Muscle of leg (tissue), 16 donors: ENCODE measurements at places on chromosomes 3 and 15.

- no peak for DNase-seq
Observed at GRCh38 chr3:94071713-94072284, 8.9 kb downstream of the NSUN3 start.

DNA sequence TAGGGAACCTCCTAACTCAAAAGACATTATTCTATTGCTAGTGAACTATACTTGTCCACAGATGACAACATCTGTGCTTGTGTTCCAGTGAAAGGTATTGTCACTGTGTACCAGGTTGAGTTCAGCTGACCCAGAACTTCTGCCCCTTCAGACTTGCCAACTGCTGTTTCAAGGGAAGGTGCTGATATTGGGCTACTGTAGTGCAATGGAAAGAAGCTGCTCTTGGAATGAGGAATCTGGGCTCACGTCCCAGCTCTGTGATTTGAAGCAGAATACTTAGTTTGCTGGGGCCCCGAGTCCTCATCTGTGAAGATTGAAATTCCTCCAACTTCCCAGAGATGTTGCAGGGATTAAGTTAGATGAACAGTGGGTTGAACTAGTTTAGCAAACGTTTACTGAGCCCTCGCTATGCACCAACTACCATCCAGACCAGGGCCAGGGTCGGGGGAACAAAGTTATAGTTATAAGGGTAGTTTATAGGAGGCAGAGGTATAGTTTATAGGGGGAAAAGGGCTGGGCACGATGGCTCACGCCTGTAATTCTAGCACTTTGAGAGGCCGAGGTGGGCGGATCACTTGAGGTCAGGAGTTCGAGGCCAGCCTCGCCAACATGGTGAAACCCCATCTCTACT, 15.9 kb upstream of the UMPS start:
- DNase-seq, result peak; percentile 63

GRCh38 chr3:64344721-64345207, 119.5 kb upstream of the PRICKLE2 start:
- peak; percentile 25 for DNase-seq

GRCh38 chr15:68580026-68580882, 1.5 kb downstream of the CORO2B start:
- no peak for DNase-seq

DNA sequence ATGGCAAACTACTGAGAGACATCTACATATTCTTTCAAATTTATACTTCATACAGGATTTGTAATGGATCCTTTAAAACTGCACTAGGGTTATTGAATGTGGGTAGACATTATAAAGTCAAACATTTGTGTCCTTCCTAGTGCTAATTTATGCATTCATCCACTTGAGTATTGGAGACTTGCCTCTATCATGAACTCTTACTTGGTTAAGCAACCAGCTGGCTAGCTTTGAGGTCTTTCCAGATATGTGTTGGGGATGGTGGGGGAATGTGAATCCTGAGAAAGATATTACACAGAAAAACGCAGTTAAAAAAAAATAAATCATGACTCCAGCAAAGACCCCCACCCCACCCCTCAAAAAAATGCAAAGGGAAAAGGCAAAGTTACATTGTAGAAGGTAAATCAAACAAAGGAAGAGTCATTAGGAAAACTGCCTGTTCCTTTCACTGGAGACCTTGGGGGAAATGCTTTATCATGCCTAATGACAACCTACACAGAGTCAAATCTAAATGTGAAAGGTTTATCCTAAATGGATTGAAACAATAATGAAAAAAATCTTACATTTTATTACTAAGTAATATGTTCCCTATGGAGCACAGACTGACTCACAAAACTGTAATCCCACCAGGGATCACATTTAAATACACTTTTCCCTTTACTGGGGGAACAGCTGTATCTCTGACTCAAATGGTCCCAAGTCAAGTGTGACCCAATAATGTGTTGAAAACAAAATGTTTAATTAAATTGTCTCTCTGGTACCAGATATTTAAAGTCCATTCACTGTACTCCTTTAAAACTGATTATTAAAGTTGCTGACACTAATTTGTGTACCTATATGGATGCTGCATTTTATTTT, 522.3 kb downstream of the ROBO1 start:
- DNase-seq, result peak; percentile 9

GRCh38 chr3:115341208-115341607, 194.1 kb upstream of the ZBTB20 start:
- DNase-seq, result no peak

- peak; percentile 24 for DNase-seq
Observed at GRCh38 chr15:89898614-89899294, 5.0 kb upstream of the AP3S2 start.

GRCh38 chr15:90814191-90814821, 54.1 kb upstream of the FURIN start:
- DNase-seq, result no peak

DNA sequence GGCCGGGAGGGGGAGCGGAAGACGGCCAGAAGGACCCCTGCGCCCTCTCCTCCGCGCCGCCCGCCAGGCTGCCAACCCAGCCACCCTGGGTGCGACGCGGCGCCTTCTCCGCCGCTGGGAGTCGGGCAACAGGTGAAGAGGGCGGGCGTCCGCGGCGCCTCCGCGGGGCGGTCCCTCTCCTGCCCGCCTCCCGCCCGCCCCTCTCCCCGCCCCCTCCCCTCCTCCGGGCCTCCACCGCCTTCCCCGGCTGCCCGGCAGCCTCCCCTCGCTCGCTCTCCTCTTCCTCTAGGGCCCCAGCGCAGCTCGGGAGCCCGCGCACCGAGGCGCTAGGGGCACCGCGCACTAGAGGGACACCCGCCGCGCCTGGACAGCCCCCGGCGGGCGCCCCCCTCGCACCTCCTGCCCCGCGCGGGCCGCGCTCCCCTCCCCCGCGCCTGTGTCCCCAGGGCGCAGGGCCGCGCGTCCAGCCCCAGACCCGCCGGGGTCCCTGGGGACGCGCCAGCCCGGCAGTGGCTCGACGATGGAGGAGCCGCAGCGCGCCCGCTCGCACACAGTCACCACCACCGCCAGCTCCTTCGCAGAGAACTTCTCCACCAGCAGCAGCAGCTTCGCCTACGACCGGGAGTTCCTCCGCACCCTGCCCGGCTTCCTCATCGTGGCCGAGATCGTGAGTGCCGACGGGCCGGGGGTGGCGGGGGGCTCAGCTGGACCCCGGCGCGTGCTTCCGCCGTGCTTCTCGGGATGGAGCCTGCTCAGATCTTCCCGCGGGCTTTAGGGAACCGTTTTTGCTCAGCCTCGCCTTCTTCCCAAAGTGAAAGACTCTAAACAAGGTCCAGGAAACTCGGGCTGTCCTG, at the start of gene CMTM8:
CMTM8 (plus strand) TSS at position 228 of the 854 bp plus-strand sequence; CDS start at position 521, 293 bp downstream.
- peak; percentile 66 for DNase-seq

GRCh38 chr15:97995881-97996603, 35.5 kb downstream of the ARRDC4 start:
- peak; percentile 23 for DNase-seq

DNA sequence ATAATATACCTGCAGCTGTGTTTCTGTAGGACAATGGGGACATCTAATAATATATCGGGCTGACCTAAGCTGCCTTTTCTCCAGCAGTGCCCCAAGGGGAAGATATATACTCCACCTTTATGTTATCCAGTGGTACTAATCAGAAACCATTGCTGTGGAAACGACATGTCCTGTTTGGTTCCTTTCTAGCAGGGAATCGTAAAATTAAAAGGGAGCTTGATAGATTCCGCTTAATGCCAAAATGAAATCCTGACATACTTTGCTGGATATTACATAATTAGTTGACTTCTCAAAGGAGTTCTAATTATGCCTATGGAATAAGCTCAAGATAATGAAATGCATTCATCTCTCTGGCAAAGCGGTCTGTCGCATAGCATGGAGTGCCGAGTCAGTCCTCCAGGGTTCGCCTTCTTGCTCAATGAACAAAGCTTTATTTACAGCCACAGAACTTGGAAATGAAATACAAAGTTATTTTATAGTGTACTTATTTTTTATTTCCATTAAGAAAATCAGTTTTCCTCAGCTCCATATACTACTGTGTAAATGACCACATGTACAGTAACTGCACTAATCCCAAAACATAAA, 262.8 kb downstream of the LRTM1 start:
- peak; percentile 42 for DNase-seq

- peak; percentile 30 for DNase-seq
Observed at GRCh38 chr3:113532698-113533533, 561 bp downstream of the SIDT1 start.

DNA sequence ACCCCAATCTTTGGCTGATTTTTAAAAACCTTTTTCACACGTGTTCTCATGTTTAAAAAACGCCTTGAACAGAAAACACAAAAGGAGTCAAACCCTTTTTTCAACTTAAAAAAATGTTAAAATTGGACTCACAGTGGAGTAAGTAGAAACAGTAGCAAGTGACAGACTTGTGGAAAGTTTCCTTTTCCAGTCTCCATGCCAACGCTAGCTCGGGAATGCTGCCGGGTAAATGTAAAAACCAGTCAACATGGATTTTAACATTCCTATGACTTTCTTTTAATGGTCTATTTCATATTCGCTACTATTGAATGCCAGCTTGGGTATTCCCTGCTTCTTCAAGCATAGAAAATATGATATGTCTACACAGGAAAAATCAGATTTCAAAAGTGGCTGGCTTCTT, 1.6 kb upstream of the PROK2 start:
- peak; percentile 86 for DNase-seq

GRCh38 chr3:171506743-171507319, 46.6 kb upstream of the TNIK start:
- no peak for DNase-seq

- DNase-seq, result peak; percentile 80
Observed at GRCh38 chr3:150370999-150371398, 37.1 kb upstream of the TSC22D2 start.

- no peak for DNase-seq
Observed at GRCh38 chr3:64898941-64899340, 211.1 kb upstream of the ADAMTS9 start.

GRCh38 chr3:23807424-23808015, 1.8 kb downstream of the UBE2E1 start:
- no peak for DNase-seq

- no peak for DNase-seq
Observed at GRCh38 chr15:51516291-51516690, 106.3 kb downstream of the DMXL2 start.

- DNase-seq, result peak; percentile 50
Observed at GRCh38 chr15:25682340-25682739, 180.8 kb downstream of the ATP10A start.

- DNase-seq, result peak; percentile 90
Observed at GRCh38 chr15:100873029-100873677, 6.5 kb upstream of the ALDH1A3 start.

DNA sequence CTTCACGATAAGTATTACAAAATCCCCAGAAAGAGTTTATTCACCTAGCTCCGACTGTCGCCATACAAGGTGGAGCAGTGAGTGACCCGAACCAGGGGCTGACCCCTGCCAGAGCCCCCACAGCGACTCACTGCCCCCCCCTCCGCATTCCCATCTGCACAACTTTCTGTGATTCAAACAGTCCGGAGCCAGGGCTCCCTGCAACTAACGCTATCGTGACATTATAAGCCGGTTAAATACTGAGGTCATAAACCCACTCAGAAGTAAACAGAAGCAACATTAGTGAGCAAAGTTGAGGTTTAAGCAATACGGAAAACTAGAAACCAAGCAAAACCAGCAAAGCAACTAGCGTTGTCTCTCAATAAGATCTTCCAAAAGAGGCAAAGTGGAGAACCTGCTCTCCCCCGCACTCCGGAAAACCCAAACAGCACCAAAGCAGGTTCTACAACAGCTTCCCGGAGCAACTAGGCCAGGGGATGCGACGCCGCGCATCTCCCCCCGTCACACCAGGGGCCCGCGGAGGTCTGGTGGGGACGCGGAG, 642 bp downstream of the SCAP start:
- no peak for DNase-seq

DNA sequence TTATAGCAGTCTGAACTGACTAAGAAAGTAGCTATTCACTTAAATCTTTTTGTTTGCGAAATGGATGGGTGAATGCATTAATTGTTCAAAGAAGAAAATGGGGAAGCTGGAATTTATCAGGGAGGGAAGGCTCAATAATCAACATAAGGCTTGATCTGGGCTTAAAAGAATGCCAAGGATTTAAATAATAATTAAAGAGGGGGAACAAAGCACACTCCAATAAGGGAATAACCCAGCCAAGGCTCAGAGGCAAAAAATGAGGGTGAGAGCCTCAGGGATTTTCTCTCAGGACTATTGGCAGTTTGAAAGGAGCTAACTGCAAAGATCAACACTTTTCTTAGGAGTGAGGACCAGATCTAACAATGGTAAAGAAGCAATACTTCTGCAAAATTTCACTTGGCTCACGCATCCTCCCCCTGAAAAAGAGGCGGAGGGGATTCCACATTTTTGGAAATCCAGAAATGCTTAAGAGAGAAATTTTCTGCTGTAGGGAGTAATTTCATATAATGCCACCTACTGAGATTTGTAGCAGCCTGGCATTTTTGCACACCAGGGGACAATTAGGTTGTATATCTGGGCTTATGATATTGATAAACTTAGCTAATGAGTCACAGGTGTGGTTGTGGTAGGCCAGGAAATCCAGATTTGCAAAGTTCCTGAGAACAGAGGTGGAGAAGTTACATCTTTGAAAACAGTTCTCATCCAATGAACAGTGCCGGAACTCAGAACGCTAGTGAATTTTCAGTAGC, 405.1 kb downstream of the TUSC7 start:
- no peak for DNase-seq

GRCh38 chr15:52105846-52106245, 6.7 kb downstream of the BCL2L10 start:
- DNase-seq, result no peak

DNA sequence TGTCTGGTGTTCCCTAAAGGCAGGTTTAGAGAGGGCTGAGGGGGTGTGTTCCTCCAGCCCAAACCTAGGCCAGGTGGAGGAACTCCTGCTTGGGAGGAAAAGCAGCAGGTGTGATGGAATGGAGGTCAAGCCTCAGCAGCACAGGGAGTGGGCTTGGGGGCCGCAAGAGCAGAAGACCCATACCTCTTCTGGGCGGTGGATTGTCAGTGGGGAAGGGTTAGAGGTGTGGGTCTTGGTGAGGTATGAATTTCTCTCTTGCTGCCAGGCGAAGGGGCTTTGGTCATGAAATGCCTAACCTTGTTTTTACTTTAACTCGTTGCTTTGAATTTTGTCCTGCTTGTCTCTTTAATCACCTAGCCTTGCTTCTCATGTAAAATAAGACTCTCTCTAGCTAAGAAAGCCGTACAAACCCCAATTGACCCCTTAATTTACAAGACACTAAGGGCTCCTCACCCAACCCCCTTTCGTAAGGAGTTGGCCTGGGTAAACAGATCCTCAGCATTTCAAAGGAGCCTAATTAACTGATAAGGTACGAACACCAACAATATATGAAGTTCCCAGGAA, 38.9 kb downstream of the DHX30 start:
- no peak for DNase-seq

DNA sequence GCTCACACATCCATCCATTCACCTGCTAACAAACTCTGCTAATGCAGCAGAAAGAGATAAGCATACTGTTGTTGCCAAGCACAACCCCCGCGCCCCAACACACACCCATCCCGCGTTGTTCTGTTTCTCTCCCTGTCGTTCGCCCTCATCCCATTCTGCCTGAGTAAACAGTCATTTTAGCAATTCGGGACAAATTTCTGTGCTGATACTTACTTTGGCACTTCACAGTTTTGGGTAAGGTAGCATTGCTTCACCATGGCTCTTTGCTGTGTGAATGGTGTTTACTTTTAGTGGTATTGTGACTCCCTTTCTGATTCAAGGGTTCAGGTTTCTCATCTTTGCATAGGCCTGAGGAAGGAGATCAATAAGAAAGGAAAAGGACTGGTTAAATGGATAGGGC, 149.7 kb downstream of the AKAP13 start:
- no peak for DNase-seq
